Nucleus accumbens (tissue), 56 donors: ENCODE measurements at places on chromosomes 3 and 15.

DNA sequence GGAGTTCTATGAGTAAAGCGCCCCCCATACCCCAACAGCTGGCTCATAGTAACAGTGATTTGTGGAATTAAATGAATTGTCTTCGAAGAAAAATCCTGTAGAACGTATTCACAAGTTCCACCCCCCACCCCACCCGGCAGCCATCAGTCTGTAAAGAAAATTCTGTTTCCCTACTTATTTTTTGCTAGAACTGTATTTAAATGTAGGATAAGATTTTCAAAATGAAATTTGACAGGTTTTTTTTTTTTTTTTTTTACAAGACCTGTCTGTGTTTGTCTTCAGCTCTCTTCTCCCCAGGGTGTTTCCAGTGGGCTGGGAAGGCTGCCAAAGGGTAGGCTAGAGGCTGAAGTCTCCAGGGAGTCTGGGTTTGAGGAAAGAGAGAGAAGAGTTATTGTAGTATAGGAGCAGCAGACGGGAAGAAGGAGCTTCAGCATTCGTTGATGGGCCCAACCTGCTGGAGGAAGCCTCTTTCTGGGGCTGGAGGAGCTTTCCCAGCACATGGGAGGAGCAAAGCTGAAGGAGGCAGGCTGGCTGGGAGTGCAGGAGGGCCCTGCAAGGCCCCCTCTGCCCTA is 130.6 kb upstream of the SEMA6D start:
- no peak for DNase-seq

GRCh38 chr3:81962396-81962795 is 201.0 kb upstream of the GBE1 start:
- DNase-seq = no peak

DNA sequence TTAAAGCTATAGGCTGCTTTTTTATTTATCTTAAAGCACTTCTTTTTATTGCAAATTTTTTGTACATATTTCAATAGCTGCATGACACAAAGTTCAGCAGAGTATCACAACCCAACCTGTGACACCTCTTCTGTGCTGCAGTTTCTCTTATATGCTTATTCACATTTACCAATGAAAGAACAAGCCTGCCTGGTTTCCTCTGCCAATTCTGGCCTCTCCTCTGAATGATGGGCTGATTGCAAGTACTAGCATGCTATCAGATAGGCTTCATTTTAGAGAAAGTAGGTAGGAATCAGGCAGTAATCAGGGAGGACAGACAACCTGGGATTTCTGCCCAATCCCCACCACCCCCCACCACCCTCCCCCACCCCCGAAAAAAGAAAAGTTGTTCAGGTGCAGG is 26.6 kb downstream of the ACKR4 start:
- no peak for DNase-seq

DNA sequence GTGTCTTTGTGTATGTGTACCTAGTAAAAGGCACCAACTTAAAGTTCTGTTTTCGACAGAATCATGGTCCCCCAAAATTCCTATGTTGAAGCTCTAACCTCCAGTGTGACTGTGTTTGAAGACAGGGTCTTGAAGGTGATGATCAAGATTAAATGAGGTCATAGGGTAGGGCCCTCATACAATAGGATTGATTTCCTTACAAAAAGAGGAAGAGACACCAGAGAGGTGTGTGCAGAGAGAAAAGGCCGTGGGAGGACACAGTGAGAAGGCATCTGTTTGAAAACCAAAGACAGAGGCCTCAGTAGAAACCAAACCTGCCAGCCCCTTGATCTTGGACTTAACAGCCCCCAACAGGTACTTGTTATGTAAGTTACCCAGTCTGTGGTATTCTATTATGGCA is 52.0 kb upstream of the CORO2B start:
- no peak for DNase-seq

DNA sequence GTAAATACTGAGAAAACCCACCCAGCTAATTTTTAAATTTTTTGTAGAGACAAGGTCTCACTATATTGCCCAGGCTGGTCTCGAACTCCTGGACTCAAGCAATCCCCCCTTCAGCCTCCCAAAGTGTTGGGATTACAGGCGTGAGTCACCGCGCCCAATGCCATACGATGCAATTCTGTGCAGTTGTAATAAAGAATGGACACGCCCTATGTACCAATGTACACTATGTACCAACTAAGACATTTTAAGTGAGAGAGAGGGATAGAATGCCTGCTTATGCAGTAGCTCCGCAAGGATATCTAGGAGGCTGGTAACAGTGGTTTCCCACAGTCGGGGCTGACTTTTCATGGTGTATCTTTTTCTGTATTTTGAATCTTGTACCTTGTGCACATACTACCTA is 14.6 kb downstream of the ZNF710 start:
- DNase-seq = no peak

DNA sequence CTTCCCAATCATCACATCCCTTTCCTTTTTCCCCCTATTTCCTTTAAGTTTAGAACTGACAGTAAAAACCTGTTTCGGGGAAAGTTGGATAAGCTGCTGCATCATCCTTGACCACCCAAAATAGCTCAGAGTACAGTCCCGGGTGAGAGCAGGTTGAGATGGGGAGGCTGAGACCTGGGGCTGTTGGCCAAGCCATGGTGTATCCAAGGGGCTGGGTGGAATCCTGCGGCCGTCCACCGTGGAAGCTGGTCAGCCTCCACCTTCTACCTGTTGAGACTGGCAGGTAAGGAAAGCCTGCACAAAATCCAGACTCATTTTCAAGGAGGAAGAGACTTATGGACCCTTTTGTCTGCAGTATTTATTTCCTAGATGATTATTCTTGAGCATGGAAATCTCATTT is 128.2 kb upstream of the PLXNA1 start:
- DNase-seq = no peak

- DNase-seq = no peak
Measured at GRCh38 chr3:107598926-107599771, 76.4 kb downstream of the BBX start.

- no peak for DNase-seq
Measured at GRCh38 chr3:48468329-48468731, 21.8 kb downstream of the ATRIP start.

DNA sequence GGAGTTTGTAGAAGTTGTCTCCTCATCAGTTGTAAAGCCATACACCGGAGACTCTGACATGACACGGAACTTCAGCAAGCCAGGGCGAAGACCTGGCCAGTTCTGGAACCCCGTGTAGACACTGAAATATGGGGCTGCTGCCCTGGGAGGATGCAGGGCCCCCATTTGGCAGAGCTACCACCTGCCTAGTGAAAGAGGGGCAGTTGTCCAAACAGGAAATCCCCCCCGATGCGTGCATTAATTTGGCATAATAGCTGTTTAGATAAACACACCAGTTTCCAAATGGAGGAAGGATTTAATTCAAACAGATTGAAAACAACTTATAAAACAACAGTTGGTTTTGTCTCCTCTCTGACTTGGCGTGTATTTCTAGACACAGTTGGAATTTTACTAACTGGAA is 357.2 kb downstream of the GABRG3 start:
- DNase-seq = no peak

DNA sequence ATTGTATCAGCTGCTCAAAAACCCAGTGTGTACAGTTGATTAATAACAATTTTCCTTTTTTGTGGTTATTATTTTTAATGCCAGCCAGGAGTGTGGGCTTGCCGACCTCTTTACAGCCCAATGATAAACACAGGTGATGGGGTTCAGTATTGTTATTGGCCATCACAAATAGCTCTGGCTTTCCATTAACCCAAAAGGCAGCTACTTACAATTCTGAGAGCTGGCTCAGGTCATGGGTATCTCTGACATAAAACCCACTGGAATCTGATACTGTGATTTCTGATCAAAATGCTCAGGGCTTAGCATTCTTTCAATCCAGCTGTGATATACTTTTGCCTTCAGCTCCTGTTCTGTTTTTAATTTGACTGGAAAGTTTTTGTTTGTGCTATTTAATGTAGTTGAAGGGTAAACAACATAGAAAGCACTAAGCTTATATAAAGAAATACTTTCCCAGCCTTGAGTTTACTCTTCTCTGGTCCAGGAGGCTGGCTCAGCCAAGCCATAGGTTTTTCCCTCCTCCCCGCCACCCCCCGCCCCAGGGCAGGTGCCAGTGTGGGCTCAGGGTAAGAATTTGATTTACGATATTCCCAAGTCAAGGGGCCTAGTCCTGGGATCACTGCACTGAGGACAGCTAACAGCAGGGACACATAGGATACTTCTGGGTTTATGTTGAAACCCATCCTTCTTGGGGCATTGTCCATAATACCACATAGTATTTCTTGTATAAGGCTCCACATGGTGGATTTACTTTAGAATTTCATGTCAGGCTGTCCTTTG is 54.0 kb upstream of the MYZAP start:
- no peak for DNase-seq
